Left renal cortex interstitium (tissue), 4 donors: ENCODE measurements at places on chromosomes 12 and 14.

DNA sequence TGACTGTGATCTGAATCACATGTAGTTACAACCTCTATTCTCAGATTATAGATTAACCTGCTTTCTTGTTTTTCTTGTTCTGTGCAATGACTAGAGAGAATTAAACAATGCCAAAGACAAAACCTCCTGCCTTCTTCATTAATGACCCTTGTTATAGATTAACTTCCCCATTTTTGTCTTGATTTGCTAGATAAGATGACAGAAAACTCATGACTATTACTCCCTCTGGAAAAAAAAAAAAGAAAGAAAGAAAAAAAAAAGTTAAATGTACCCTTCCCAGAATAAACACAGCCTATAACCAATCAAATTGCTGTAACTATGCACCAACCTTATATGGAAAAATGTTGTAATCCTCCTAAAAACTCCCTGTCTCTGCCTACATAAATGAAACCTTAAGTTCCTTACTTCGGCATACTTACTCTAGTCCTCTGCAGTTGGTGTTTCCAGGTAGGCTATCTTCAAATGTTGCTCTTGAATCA is 41.1 kb upstream of the PCED1B start:
- DNase-seq: peak; percentile 43

- DNase-seq: no peak
Observed at GRCh38 chr12:29655861-29656260, 127.9 kb downstream of the TMTC1 start.

- no peak for DNase-seq
Observed at GRCh38 chr12:76595056-76595455, 35.5 kb upstream of the OSBPL8 start.

DNA sequence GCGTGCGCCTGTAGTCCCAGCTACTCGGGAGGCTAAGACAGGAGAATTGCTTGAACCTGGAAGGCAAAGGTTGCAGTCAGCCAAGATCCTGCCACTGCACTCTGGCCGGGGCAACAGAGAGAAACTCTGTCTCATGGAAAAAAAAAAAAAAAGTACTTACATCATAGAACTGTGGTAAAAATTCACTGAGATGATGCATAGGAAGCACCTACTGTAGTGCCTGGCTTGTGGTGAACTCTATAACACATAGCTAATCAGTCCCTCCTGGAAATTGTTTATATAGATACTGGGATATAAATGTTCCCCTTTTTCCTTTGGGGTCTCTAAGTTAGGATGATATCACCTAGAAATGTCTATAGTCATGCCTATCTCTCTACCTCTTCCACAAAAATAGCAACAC is 89.7 kb upstream of the CPM start:
- DNase-seq: no peak

GRCh38 chr12:89325495-89325894 is 26.8 kb downstream of the DUSP6 start:
- no peak for DNase-seq

DNA sequence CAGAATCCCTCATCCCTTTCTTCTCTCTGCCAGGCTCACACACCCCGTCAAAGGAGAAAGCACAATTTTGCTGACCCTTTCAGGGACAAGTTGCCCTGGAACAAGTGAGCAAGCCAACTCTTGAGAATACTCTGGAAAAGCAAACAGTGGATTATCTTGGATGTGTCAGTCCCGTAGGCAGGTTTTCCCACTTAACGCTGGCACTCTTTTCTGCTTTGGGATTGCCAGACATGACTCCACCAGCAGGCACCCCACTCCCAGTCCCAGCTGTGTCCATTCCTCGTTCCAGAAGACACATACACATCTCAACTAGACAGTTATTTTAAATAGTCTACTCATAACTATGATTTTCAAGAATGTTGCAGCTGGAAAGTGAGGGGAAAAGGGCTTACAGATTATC is 145.5 kb upstream of the CDKN3 start:
- DNase-seq: no peak

GRCh38 chr12:111823891-111824290 is 18.1 kb upstream of the MAPKAPK5 start:
- DNase-seq: no peak

- DNase-seq: no peak
Observed at GRCh38 chr12:114263056-114263805, 142.7 kb downstream of the TBX5 start.
